ENCODE measurements at places on chromosomes 1 and 21.

- DNase-seq = no peak
These were observed 33.6 kb upstream of the GNG5 start for GRCh38 chr1:84539972-84540371.

DNA sequence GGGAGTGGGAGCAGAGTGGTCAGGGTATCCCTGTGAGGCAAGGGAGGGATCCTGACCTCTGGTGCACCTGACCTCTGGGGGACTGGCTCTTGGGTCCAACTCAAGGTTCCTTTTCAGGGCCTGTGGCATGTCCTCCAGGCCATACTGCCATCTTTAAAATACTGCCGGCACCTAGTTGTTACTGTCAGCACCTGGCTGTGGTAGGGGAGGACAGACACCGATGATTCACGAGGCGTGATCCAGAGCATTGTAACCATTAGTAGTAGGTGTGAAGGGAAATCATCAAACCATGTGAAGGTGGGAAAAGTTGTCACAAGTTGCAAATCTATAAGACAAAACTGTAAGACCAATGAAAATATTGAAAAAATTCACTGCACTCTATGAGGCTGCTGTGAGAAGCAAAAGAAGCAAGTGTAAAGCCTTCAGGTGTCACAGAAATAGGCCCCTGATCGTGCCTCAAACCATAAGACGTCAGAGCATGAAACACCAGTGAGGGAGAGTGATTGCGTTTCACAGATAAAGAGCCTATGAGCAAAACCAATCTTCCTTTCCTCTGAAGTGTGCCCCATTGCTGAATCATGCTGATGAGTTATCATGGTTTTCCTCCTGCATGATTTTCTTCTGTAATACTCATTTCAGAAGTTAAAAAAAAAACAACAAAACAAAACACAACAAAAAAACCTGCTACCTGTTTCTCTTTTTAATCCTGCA, 55.3 kb downstream of the CDC7 start:
- DNase-seq = no peak

GRCh38 chr1:204213668-204214662, at the start of gene GOLT1A:
GOLT1A (minus strand) TSS chr1:204213988; CDS start chr1:204213906, 82 bp downstream.
- DNase-seq = no peak

DNA sequence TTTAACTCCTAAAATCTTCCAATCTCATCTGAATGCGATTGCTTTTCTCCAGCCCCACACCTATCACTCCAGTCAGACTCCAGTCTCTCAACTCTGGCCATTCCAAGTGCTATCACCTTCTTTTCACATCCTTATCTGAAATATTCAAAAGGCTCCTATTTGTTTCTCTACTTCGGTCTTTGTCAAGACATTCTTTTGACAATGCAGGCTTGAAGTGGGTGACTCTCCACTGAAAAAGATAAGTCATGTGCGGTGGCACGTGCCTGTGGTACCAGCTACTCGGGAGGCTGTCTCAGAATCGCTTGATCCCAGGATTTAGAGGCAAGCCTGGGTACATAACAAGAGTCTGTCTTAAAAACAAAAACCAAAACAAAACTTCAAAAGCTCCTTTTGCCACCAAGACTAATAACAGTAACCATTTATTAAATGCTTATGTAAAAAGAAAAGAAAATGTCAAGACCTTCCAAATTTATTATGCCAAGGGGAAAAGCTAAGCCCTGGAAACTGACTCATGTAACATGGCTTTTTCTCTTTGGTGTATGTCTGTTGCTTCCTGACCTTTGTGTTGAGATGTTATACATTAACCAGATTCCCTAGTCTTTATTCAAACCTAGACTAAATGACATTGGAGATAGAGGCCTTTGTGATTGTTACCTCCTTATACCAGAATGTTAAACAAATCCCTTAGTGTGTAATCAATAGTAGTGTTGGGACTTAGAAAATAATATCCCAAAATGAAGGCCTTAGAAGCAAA, 3.6 kb downstream of the ALG14 start:
- DNase-seq = no peak

DNA sequence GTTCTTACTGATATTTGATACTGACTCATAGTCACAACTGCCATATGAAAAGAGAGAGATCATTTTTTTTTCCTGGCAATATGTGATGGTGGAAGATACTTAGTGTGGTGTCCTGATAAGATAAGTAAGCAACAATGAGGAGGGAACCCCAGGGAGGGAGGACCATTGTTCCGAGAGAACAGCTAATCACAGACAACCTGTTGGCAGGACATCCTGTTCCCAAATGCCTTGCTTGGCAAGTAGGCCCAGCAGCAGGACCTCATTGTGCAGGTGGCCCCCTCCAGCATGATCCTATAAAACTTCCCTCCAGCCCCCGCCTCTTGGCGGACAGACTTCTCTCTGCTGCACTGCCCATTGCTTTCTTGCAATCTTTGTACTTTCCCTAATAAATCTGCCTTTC, 329.4 kb upstream of the CHRM3 start:
- no peak for DNase-seq

- DNase-seq = no peak
These were observed 30.7 kb upstream of the EDN2 start for GRCh38 chr1:41515131-41515678.

GRCh38 chr1:79100385-79100784, 93.9 kb upstream of the ADGRL4 start:
- DNase-seq = no peak

GRCh38 chr1:65866439-65866838, 73.7 kb downstream of the PDE4B start:
- DNase-seq = no peak

GRCh38 chr1:56414728-56415224, 164.6 kb downstream of the PLPP3 start:
- DNase-seq = no peak

GRCh38 chr1:84425150-84425896, 27.0 kb downstream of the DNASE2B start:
- no peak for DNase-seq

DNA sequence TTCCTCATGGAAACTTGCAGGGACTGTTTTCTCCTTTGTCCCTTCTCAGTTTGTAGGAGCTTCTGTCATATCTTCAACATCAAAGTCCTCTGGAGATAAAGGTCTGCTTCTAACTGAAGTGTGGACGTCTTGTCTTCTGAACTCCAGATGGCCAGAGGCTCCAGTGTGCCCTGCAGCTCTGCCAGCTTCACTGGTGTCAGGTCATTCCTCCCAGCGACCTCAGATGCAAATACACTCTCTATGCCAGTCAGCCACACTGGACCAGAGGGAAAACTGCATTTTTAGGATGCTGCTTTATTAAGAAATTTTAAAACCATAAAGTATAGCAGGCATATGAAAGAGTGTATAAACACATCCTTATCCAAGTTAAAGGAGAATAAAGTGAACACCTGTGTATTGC, 78.5 kb upstream of the ADAR start:
- DNase-seq = no peak

- DNase-seq = no peak
These were observed 14.9 kb downstream of the DMAP1 start for GRCh38 chr1:44228218-44228617.

- no peak for DNase-seq
These were observed 1153.1 kb upstream of the B3GALT2 start for GRCh38 chr1:194339471-194339870.

DNA sequence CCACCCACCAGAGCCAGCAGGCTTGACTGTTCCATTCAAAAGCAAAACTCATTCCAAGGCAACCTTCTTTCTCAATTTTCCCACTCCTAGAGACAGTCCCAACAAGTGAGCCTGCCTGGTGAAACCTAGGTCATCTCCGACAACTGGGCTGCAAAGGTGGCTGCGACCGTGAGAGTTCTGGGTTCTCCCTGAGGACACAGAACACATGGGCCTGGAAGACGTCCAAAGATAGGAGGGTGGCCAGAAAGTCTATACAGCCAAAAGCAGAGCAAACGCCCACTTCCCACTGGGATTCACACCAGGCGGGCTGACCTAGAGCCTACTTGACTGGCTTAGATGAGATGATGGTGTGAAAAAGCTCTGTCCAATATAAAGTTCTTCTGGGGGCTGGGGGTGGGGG, 90.2 kb upstream of the GRIK3 start:
- DNase-seq = no peak

GRCh38 chr1:107496002-107496401, 355.2 kb downstream of the NTNG1 start:
- no peak for DNase-seq

GRCh38 chr1:232944347-232944746, 6.1 kb upstream of the NTPCR start:
- no peak for DNase-seq
